Metanephros (tissue), 2 donors: ENCODE measurements at places on chromosomes 13 and 19. TPM values are rescaled to one million over a fixed set of nuclear protein-coding genes. Genes with fewer than 3 reads are reported as not detected.

The ZC3H4 gene
- 24.5 TPM for total RNA-seq

The GPC6 gene
- total RNA-seq, result 45.5 TPM

The SEMA6B gene
- 6.4 TPM for total RNA-seq

The IGSF23 gene
- total RNA-seq, result 0.76 TPM

The ZNF177 gene
- total RNA-seq, result 7.1 TPM

The PSG2 gene
- total RNA-seq, result not detected

The TNNI3 gene
- total RNA-seq, result 1.1 TPM

The LILRA1 gene
- 1.1 TPM for total RNA-seq

The NCR1 gene
- 0.70 TPM for total RNA-seq

The DHDH gene
- 1.4 TPM for total RNA-seq

The DBP gene
- 17.2 TPM for total RNA-seq

The BRSK1 gene
- total RNA-seq, result 11.2 TPM

The FAM216B gene
- not detected for total RNA-seq

The CCDC70 gene
- not detected for total RNA-seq

The DKKL1 gene
- 1.5 TPM for total RNA-seq

The FFAR1 gene
- total RNA-seq, result 0.23 TPM

The NCAN gene
- 0.23 TPM for total RNA-seq

The CD37 gene
- 16.5 TPM for total RNA-seq

The APOC4 gene
- not detected for total RNA-seq

The YJEFN3 gene
- 2.7 TPM for total RNA-seq

The TMPRSS9 gene
- 0.23 TPM for total RNA-seq

The TINCR gene
- total RNA-seq, result 0.93 TPM

The KLK2 gene
- not detected for total RNA-seq

The SYNGR4 gene
- not detected for total RNA-seq

The ANKRD24 gene
- 1.9 TPM for total RNA-seq

The FXYD7 gene
- 0.41 TPM for total RNA-seq

The KIR2DL1 gene
- not detected for total RNA-seq

The ZNF492 gene
- 1.5 TPM for total RNA-seq

The ZNF180 gene
- 15.0 TPM for total RNA-seq

The ANGPTL8 gene
- total RNA-seq, result 2.6 TPM

The TMEM38A gene
- 45.7 TPM for total RNA-seq

The ZNF320 gene
- 40.1 TPM for total RNA-seq

The DLEU7 gene
- total RNA-seq, result 1.1 TPM

The SLC17A7 gene
- 2.8 TPM for total RNA-seq

The GPR183 gene
- 9.8 TPM for total RNA-seq

The NANOS2 gene
- total RNA-seq, result not detected

The C1QTNF9B gene
- not detected for total RNA-seq

The ZNF491 gene
- total RNA-seq, result 3.8 TPM

The CYP2A7 gene
- total RNA-seq, result not detected

The APOC1 gene
- total RNA-seq, result 3.5 TPM
